ENCODE measurements at places on chromosomes 12 and 14. TPM values are rescaled to one million over a fixed set of nuclear protein-coding genes. Genes with fewer than 3 reads are reported as not detected.

The KRT2 gene
- total RNA-seq: not detected

GRCh38 chr12:46804054-46804453 is 21.7 kb downstream of the SLC38A4 start:
- DNase-seq: no peak
- no peaks in the 10 kb centered on the region for H3K36me3 ChIP-seq
- H3K4me1 ChIP-seq: no peaks in the 10 kb centered on the region
- no peak overlapping the region for H3K4me3 ChIP-seq
- H3K27ac ChIP-seq: no peak overlapping the region

GRCh38 chr12:75672200-75672599 is 160.8 kb upstream of the KRR1 start:
- H3K36me3 ChIP-seq: no peaks in the 10 kb centered on the region
- DNase-seq: no peak
- no peaks in the 10 kb centered on the region for H3K4me1 ChIP-seq

- H3K27ac ChIP-seq: no peak overlapping the region
- H3K4me3 ChIP-seq: peak overlapping the region; percentile 73
- no peaks in the 10 kb centered on the region for H3K36me3 ChIP-seq
- H3K4me1 ChIP-seq: no peaks in the 10 kb centered on the region
- DNase-seq: peak; percentile 52
- peaks cover 41% of the 10 kb centered on the region for H3K27me3 ChIP-seq
Measured at GRCh38 chr14:101458741-101459550, 102.3 kb upstream of the DIO3 start.

GRCh38 chr14:103436533-103436932 is 51.3 kb downstream of the MARK3 start:
- H3K4me3 ChIP-seq: no peak overlapping the region
- no peaks in the 10 kb centered on the region for H3K4me1 ChIP-seq

DNA sequence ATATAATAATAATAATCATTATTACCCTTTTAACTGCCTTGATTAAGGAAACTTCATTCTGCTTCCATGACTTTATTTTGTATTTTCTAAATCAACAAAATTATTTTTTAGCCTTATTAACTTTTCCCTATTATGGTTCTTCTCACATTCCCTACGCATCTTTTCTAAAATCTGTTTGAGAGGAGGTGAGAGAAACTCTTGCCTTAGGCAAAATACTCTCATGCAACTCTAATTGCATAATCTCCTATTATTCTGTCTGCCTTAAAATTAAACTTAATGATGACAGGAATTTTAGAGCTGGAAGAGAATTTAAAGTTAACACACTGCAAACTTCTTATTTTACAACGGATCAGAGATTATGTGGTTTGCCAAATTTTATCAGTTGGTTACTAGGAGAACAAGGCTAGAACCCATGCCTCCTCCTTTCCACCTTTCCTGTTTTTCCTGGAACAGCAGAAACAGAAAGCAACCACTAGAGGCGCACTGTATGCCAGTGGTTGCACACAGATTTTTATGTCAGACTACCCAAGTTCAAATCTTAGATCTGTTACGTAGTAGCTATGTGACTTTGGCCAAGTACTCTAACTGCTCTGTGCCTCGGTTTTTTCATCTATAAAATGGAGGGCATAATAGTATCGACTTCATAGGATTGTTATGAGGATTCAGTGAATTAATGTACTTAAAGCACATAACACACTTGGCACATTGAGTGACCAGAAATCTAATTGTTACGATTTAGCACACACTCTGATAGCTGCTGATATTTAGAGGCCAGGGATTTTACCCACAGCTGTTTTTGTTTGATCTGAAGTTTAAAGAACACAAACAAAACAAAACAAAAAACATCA is 4.3 kb upstream of the BRMS1L start:
- no peaks in the 10 kb centered on the region for H3K4me1 ChIP-seq
- DNase-seq: no peak
- no peak overlapping the region for H3K4me3 ChIP-seq
- H3K27me3 ChIP-seq: no peaks in the 10 kb centered on the region
- no peaks in the 10 kb centered on the region for H3K36me3 ChIP-seq

GRCh38 chr12:57888409-57889157 is 42.1 kb upstream of the CTDSP2 start:
- H3K4me1 ChIP-seq: peaks cover 4% of the 10 kb centered on the region
- no peaks in the 10 kb centered on the region for H3K36me3 ChIP-seq
- no peaks in the 10 kb centered on the region for H3K27me3 ChIP-seq
- peak; percentile 72 for DNase-seq
- H3K27ac ChIP-seq: no peak overlapping the region

DNA sequence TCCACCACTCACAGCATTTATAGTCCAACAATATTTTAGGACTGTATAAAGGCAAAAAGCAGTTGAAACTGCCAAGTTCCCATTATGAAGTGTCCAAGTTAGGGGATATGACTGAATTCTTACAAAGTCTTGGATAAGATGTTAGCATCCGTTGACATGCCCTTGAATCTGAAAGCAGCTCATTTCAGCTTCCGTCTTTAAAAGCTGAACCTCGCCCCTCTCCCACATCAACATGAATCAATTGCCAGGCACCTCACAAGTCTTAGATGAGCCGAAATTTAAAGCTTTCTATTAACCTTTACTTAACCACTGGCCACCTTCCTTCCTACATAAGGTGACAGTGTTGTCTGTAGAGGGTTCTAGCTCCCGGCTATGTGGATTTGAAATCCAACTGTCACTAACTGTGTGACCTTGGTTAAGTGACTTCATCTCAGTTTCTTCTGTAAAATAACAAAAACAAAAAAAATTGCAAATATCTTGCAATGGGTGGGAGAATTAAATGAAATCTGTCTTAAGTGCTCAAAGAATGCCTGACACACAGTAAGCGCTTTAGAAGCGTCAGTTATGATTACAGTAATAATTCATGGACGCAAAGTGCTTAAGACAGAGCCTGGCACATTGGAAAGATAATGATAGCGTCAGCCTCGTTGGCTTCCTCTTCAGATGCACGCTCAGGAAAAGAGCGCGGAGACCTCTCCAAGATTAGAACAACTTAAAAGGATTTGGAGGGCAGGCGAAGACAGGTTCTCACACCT is 1.2 kb downstream of the PPP1CC start:
- H3K27me3 ChIP-seq: no peaks in the 10 kb centered on the region
- peaks cover 5% of the 10 kb centered on the region for H3K4me1 ChIP-seq
- H3K27ac ChIP-seq: no peak overlapping the region
- peak overlapping the region; percentile 99 for H3K4me3 ChIP-seq
- peaks cover 14% of the 10 kb centered on the region for H3K36me3 ChIP-seq

DNA sequence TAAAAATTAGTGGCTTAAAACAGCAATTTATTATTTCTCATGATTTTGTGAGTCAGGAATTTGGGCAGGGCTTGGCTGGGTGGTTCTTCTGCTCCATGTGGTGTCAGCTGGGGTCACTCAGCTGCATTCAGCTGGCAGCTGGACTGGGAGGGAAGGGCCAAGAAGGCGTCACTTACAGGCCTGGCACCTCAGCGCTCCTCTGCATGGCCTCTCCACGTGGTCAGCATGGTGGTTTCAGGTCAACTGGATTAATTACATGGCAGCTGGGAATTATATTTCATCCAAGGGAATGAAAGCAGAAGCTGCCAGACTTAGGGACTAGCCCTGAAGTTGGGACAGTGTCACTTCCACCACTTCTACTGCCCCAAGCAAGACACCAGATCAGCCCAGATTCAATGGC is 27.5 kb upstream of the IRF2BPL start:
- H3K36me3 ChIP-seq: no peaks in the 10 kb centered on the region
- no peak overlapping the region for H3K27ac ChIP-seq
- H3K4me1 ChIP-seq: no peaks in the 10 kb centered on the region
- H3K27me3 ChIP-seq: no peaks in the 10 kb centered on the region

The TESPA1 gene
- not detected for total RNA-seq

DNA sequence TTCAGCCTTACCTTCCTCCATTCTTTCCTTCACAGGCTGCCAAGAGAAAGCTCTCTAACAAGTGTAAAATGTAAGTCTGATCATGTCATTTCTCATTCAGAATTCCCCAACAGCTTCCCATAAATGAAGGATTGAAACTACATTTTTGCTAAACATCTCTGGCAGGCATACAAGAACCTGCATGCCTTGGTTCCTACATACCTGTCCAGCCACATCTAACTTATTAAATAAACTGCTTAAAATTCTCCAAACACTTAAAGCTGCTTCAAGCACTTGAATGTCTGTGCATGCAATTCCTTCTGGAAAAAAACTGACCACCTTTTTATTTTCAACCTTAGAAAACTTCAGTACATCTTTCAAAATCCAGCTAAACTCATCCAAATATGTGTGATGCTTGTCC is 84.4 kb upstream of the DCN start:
- no peak for DNase-seq
- H3K36me3 ChIP-seq: no peaks in the 10 kb centered on the region
- no peaks in the 10 kb centered on the region for H3K27me3 ChIP-seq
- no peaks in the 10 kb centered on the region for H3K4me1 ChIP-seq

DNA sequence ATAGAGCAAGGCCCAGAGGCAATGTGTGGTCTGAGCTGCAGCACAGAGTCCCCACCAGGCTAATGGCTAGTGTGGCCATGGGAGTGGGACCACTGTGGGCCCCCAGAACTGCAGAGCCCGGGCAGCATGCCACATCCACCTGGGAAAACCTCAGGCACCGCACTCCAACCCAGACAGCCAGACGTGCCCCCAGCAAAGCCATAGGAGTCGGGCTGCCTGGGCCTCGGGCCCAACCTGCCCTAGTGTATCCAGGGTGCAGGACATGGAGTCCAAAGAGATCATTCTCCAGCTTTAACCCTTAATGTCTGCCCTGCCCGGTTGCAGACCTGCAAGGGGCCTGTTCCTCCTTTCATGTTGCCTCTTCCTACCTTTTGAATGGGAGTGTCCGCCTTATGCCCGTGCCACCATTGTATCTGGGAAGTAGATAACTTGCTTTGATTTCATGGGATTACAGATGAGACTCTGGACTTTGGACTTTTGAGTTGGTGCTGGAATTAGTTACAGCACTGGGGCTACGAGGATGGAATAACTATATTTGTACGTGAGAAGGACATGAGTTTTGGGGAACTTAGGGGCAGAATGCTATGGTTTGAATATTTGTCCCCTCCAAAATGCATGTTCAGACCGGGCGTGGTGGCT is 29.1 kb upstream of the DEGS2 start:
- H3K36me3 ChIP-seq: no peaks in the 10 kb centered on the region
- H3K4me3 ChIP-seq: no peak overlapping the region
- H3K27ac ChIP-seq: no peak overlapping the region
- no peak for DNase-seq
- no peaks in the 10 kb centered on the region for H3K4me1 ChIP-seq

The LALBA gene
- not detected for total RNA-seq

- H3K27me3 ChIP-seq: no peaks in the 10 kb centered on the region
- peaks cover 7% of the 10 kb centered on the region for H3K4me1 ChIP-seq
- DNase-seq: no peak
- H3K4me3 ChIP-seq: no peak overlapping the region
- H3K27ac ChIP-seq: no peak overlapping the region
Measured at GRCh38 chr12:108839890-108840230, 17.5 kb downstream of the SSH1 start.

The CD163L1 gene
- total RNA-seq: 0.18 TPM

- DNase-seq: no peak
- peaks cover 48% of the 10 kb centered on the region for H3K36me3 ChIP-seq
- no peak overlapping the region for H3K4me3 ChIP-seq
- no peaks in the 10 kb centered on the region for H3K4me1 ChIP-seq
- no peaks in the 10 kb centered on the region for H3K27me3 ChIP-seq
Measured at GRCh38 chr12:32466187-32466586, 66.8 kb downstream of the FGD4 start.

The RNASE4 gene
- total RNA-seq: not detected

The INHBE gene
- total RNA-seq: 10.1 TPM

GRCh38 chr14:105933238-105933637 is 406.9 kb downstream of the TMEM121 start:
- no peak overlapping the region for H3K4me3 ChIP-seq
- no peaks in the 10 kb centered on the region for H3K36me3 ChIP-seq
- H3K27ac ChIP-seq: no peak overlapping the region
- H3K4me1 ChIP-seq: no peaks in the 10 kb centered on the region
- peak; percentile 2 for DNase-seq

DNA sequence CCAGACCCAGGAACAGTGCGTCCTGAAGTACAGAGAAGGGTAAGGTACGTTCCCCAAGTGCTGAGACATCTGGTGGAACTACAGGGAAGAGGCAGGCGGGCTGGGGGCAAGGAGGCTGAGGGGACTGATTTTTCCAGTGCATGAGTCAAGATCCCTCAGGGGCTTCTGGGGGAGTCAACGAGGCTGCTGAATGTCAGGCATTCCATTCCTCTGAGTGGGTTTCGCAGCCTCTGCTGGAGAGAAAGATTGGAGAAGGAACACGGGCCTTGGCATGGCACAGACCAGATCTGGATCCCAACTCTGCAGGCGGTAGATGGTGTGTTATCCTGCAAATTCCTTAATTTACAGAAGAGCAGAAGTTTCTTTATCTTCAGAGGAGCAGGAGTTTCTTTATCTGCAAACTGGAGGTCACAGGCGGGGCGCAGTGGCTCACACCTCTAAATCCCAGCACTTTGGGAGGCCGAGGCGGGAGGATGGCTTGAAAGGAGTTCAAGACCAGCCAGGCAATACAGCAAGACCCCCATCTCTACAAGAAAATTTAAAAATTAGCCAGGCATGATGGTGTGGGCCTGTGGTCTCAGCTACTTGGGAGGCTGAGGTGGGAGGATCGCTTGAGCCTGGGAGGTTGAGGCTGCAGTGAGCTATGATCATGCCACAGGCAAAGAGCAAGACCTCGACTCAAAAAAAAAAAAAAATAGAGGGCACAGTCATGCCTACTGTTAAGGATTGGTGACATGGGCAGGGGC is 132.6 kb upstream of the MAP1LC3B2 start:
- peaks cover 6% of the 10 kb centered on the region for H3K36me3 ChIP-seq
- peak overlapping the region; percentile 66 for H3K27ac ChIP-seq
- H3K4me1 ChIP-seq: peaks cover 2% of the 10 kb centered on the region
- no peaks in the 10 kb centered on the region for H3K27me3 ChIP-seq

Measured in H9 (cell line).